GM12891 (cell line): ENCODE measurements at places on chromosomes 2 and 18.

GRCh38 chr18:58091099-58091611 lies 47.1 kb downstream of the NEDD4L start:
- peak; percentile 21 for DNase-seq

- DNase-seq, result no peak
These were observed 45.9 kb upstream of the SPOPL start for GRCh38 chr2:138455691-138456090.

- DNase-seq, result no peak
These were observed 76.2 kb downstream of the TGFA start for GRCh38 chr2:70477441-70477844.

DNA sequence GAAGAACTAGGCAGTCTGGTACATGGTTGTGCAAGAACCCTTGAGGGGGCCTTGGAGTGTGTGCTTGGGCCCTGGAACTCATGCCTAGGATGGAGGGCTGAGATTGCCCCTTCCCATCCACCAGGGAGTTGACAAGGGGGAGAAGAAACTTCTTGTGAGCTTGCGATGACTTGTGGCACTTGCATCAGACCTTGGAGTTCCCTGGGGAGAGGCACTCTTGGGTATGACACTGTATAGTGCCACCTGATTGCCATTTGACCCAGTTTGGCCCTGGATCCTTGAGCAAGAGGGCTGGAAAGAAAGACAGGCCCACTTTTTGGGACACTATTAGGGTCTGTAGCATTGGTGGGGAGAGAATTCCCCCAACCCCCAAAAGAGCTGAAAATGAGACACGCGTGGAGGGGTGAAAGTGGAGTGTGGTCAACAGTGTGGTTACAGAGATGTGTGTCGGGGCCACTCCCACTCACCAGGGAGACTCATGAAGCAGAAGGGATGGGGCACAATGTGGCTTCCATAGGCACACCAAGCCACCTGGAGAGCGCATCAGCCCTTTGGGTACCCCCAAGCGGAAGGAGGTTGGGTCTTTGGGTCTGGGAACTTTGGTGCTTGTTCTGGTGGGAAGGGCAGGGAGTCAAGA lies 101.3 kb downstream of the MSH2 start:
- no peak for DNase-seq

DNA sequence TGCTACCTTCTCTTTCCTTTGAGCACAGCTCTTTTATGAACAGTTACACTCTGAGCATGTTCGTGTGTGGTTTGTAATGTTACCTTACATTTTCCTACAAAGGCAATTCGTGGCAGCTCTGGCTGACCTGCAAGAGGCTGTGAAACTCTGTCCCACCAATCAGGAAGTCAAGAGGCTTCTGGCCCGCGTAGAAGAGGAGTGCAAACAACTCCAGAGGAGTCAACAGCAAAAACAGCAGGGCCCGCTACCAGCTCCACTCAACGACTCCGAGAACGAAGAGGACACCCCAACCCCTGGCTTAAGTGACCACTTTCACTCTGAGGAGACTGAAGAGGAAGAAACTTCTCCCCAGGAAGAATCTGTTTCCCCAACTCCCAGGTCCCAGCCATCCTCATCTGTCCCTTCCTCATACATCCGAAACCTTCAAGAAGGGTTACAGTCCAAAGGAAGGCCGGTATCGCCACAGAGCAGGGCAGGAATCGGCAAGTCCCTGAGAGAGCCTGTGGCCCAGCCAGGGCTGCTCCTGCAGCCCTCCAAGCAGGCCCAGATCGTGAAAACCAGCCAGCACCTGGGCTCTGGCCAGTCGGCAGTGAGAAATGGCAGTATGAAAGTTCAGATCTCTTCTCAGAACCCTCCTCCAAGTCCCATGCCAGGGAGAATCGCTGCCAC lies 56.9 kb downstream of the WDSUB1 start:
- DNase-seq, result no peak

DNA sequence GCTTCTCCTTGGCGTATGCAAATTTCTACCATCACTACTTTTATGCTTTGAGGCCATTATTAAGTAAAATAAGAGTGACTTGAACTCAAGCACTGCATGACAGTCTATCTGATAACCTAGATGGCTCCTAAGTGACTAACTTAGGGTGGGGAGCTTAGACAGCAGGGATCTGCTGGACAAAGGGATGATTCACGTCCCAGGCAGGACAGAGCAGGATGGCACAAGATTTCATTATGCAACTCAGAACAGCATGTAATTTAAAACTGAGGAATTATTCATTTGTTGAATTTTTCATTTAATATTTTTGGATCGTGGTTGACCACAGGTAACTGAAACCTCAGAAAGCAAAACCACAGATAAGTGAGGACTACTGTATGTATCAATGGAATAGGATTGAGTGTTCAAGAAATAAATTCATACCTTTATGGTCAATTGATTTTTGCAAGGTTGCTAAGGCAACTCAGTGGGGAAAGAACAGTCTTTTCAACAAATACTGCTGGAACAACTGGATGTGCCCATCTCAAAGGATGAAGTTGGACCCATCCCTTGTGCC lies 115.3 kb downstream of the MBD2 start:
- DNase-seq, result no peak

DNA sequence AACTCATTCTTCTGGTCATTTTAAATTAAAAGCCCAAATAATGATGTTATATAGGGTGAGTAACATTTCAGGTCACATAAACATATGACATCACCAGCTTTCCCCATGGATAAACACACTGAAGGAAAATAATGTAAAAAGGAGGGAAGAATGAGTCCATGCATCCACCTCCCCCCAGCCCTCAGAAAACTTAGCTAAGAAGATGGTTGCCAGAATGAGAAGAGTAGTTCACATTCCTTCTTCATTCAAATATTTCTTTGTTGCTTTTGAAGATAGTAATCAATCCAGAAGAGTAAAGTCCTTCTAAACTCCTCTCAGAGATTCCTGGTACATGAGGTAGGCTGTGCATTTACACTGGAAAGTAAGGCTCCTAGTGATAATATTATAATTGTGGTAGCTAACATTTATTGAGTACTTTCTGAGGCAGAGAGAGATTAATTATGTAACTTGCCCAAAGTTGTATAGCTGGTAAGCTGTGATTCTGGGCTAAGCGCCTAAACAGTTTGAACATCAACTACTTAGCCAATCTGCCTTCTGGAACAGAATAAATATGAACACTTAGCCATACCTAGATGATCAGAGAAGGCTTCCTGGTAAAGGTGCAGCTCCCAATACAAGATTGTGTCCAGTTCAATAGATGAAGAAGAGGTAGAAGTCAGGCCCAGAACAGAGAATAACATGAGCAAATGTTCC lies 256.7 kb upstream of the FN1 start:
- no peak for DNase-seq

GRCh38 chr2:38171208-38171855 lies 95.4 kb upstream of the CYP1B1 start:
- no peak for DNase-seq

- no peak for DNase-seq
These were observed 493 bp downstream of the UCN start for GRCh38 chr2:27307545-27308358.

DNA sequence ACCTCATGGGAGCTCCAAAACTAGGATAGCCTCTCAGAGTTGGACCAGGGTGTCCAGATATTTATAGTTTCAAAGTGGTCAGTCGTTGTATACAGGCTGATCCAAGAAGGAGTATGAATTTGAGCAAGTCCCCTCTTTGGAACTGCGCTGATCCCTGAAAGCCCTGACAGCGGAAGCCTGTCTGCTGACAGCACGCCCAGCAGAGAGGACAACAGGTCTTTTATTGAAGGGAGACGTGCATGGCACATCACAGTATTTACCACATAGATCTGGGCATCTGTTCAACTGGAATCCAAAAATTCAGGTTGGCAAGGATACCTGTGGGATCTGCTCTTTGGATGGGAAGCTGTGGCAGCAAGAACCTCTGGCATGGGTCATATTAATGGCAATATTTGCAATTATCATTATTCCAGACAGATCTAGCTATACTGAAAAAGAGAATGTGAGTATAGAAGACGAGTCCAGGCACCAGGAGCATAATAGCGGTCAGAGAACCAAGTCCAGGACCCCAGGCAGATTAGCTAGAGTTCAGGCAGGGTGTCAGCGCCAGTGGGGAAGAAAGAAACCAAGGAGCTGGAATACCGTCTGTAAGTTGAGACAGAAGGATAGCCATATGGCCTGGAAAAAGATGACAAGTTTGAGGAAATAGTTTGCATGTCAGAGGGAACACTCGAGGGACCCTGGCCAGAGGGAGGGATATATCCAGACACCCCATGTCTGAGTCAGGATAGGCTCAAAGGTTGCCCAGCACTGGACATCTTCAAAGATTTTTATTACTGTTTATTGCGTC lies 260.4 kb upstream of the FANCL start:
- DNase-seq, result no peak

GRCh38 chr2:160305081-160305750 lies 105.1 kb upstream of the ITGB6 start:
- DNase-seq, result no peak

GRCh38 chr18:9387891-9388290 lies 53.3 kb downstream of the TWSG1 start:
- no peak for DNase-seq

DNA sequence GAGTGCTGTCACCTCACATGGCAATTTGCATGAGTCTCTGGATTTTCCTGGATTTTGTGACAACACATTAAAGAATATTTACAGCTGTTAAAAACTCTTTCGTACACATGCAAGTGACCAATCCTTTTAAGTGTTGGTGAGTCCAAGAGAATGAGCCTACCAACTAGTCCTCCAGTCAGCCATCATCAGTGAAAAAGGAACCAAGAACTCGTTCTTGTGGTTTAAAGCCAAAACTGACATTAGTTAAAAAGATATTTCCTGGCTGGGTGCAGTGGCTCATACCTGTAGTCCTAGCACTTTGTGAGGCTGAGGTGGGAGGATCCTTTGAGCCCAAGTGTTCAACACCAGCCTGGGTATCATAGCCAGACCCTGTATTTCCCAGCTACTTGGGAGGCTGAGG lies 215.4 kb upstream of the ITGA4 start:
- no peak for DNase-seq

- DNase-seq, result no peak
These were observed 35.8 kb upstream of the MTCL1 start for GRCh38 chr18:8669571-8669970.

GRCh38 chr2:9809064-9809356 lies 34.3 kb upstream of the TAF1B start:
- DNase-seq, result no peak

DNA sequence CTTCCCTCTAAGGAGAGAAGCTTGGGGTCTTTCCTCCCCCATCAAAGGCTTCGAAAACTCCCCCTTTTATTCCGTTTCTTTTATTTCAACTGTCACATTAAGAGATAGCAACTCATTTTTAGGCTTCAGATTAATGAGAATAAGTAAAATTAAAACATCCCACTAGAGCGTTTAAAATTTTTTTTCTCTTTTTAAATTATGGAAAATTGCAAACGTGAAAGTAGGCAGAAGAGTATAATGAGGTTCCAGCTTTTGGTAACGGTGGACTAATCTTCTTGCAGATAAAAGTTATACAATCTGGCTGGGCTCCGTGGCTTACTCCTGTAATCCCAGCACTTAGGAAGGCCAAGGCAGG lies 21.9 kb upstream of the RMP24 start:
- DNase-seq, result no peak
